ENCODE measurements at places on chromosomes 4 and X. TPM values are rescaled to one million over a fixed set of nuclear protein-coding genes. Genes with fewer than 3 reads are reported as not detected.

The TMEM255A gene
- 0.39 TPM for polyA plus RNA-seq

The PGM2 gene
- polyA plus RNA-seq: 39.0 TPM

The ENPEP gene
- 240 TPM for polyA plus RNA-seq

The SERTM2 gene
- 0.05 TPM for polyA plus RNA-seq

The SLITRK4 gene
- polyA plus RNA-seq: 20.1 TPM

The TLR10 gene
- 1.2 TPM for polyA plus RNA-seq

The GNRHR gene
- polyA plus RNA-seq: 0.40 TPM

The PASD1 gene
- not detected for polyA plus RNA-seq

The BRS3 gene
- 0.07 TPM for polyA plus RNA-seq

The SOD3 gene
- 13.9 TPM for polyA plus RNA-seq

The GPRASP2 gene
- 40.2 TPM for polyA plus RNA-seq

The FGFRL1 gene
- 33.3 TPM for polyA plus RNA-seq

The AMOT gene
- polyA plus RNA-seq: 74.8 TPM

The TMEM31 gene
- polyA plus RNA-seq: 1.4 TPM

The LRP2BP gene
- polyA plus RNA-seq: 3.1 TPM

The HAUS3 gene
- polyA plus RNA-seq: 18.7 TPM

The ASB9 gene
- polyA plus RNA-seq: 11.2 TPM

The SOX3 gene
- polyA plus RNA-seq: not detected

The ZXDB gene
- 12.3 TPM for polyA plus RNA-seq

The TMPRSS11F gene
- polyA plus RNA-seq: not detected

The EMCN gene
- polyA plus RNA-seq: 114 TPM

The SHISA3 gene
- polyA plus RNA-seq: 106 TPM

The CXCL8 gene
- polyA plus RNA-seq: 0.39 TPM

The CAPN6 gene
- 27.5 TPM for polyA plus RNA-seq

The ABCG2 gene
- 8.7 TPM for polyA plus RNA-seq

The POF1B gene
- 0.32 TPM for polyA plus RNA-seq

The TMEM47 gene
- polyA plus RNA-seq: 32.1 TPM

The LRIT3 gene
- 0.51 TPM for polyA plus RNA-seq

The ZCCHC12 gene
- polyA plus RNA-seq: 1.1 TPM

The SCML2 gene
- 11.6 TPM for polyA plus RNA-seq

The STATH gene
- polyA plus RNA-seq: 0.28 TPM

The SPIN2B gene
- 21.7 TPM for polyA plus RNA-seq

The ADGRL3 gene
- polyA plus RNA-seq: 28.1 TPM

The SLC4A4 gene
- polyA plus RNA-seq: 64.4 TPM

The RAB33B gene
- 14.0 TPM for polyA plus RNA-seq

The TMSB15A gene
- 74.0 TPM for polyA plus RNA-seq

The CSN1S1 gene
- not detected for polyA plus RNA-seq

The PNMA6F gene
- polyA plus RNA-seq: 0.22 TPM

The ARMCX1 gene
- polyA plus RNA-seq: 54.1 TPM

The ZNF157 gene
- polyA plus RNA-seq: 1.1 TPM

The GAGE12J gene
- not detected for polyA plus RNA-seq

The FRMD7 gene
- polyA plus RNA-seq: 1.7 TPM

The SNX12 gene
- 54.0 TPM for polyA plus RNA-seq

The IL2RG gene
- 1.3 TPM for polyA plus RNA-seq

The ABCD1 gene
- polyA plus RNA-seq: 7.3 TPM

The OCIAD2 gene
- 195 TPM for polyA plus RNA-seq

The PUDP gene
- polyA plus RNA-seq: 24.8 TPM

The TENM3 gene
- polyA plus RNA-seq: 17.9 TPM

The SCML1 gene
- polyA plus RNA-seq: 24.5 TPM

The TCEAL6 gene
- polyA plus RNA-seq: 0.17 TPM

The BCLAF3 gene
- 13.8 TPM for polyA plus RNA-seq

The AWAT2 gene
- not detected for polyA plus RNA-seq

The LPAR4 gene
- 20.5 TPM for polyA plus RNA-seq

The IL1RAPL1 gene
- 2.4 TPM for polyA plus RNA-seq

The ADH7 gene
- polyA plus RNA-seq: not detected

The PRKG2 gene
- polyA plus RNA-seq: 1.5 TPM

Data from right renal pelvis (tissue), 4 donors.